Cerebellar nuclear complex (tissue), 1 donor: ENCODE measurements at places on chromosomes 4 and X.
A peak's percentile ranks its signal among the peaks of the same experiment; 100 is the strongest.

DNA sequence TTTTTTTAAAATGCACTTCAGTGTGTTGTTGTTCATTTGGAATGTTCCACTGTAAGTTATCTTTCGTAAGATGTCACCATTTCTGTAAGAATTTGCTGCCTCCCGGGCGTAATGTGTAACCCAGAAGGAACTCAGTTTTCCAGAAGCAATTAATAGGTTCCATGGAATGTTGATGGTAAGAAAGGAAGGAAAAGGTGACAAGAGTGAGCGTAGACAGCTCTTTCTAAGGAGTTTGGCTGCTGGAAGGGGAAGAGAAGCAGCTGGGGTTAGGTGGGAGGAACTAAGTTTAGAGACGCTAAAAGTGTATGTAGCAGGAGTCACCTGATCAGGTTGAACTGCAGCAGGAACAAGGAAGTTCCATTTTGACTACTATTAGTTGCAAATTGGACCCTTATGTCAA, 35.9 kb downstream of the PNMA5 start:
- DNase-seq = no peak

DNA sequence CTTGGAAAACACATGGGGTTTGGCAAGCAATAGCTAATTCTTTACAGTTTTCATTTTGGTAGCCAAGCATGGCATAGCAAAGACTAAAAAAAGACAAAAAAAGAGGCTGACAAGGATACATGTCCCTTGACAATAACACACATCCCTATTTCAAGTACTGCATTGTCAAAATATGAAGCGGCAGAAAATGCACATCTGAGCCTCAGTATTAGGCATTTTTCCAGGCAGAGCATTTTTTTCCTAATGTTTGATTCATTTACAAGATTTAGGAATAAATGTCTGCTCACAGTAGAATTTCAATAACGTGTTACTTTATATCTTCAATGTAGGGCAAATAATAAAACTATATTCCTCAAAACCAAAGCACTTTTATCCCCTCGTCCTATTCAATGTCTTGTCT, 216.3 kb upstream of the PCDH18 start:
- DNase-seq = no peak

GRCh38 chrX:39645178-39645895, 452.4 kb downstream of the BCOR start:
- DNase-seq = no peak

GRCh38 chrX:38664285-38664684, 102.9 kb downstream of the TSPAN7 start:
- DNase-seq = no peak

GRCh38 chr4:158836828-158837449, 68.1 kb downstream of the FNIP2 start:
- DNase-seq = no peak

DNA sequence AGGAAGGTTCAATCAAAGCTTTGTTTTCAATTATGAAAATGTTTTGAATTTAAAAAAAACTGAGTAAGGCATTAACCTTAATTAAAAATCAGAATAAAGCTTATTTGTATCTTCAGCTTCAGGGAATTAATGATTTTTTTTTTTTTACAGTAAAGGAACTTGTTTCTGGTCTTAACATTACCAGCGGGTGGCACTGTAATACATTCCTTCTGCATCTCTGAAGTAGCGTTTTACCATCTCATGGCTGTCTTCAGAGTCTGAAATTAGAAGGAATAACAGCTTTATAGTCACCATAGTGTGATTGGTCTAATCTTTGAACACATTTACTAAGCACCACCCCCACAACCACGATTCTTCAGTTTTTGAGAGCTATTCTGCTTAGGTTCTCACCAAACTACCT, 102.6 kb downstream of the IL1RAPL2 start:
- no peak for DNase-seq

GRCh38 chr4:24003926-24004325, 114.1 kb upstream of the PPARGC1A start:
- no peak for DNase-seq

- no peak for DNase-seq
These were observed 407.1 kb downstream of the IL15 start for GRCh38 chr4:142043509-142043908.

- DNase-seq = no peak
These were observed 190.4 kb upstream of the TLL1 start for GRCh38 chr4:165682611-165683010.

DNA sequence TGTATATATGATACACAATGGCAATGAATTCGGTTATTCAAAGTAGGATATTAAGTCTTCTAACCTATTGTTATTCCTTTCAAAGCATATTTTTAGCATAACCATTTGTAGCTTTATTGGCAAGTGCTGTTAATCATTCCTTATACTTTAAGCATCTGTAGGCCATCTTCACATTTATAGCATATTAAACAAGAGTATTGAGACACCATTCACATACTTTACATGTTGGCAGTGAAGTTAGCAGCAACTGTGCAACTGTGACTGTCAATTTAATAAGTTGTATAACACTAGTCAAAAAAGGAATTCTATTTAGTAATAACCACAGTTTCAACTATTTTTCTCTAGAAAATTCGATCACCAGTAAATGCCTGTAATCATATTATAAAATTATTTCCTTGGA, 107.3 kb upstream of the MYOZ2 start:
- no peak for DNase-seq

- DNase-seq = no peak
These were observed 8.0 kb downstream of the OFD1 start for GRCh38 chrX:13742397-13743176.

DNA sequence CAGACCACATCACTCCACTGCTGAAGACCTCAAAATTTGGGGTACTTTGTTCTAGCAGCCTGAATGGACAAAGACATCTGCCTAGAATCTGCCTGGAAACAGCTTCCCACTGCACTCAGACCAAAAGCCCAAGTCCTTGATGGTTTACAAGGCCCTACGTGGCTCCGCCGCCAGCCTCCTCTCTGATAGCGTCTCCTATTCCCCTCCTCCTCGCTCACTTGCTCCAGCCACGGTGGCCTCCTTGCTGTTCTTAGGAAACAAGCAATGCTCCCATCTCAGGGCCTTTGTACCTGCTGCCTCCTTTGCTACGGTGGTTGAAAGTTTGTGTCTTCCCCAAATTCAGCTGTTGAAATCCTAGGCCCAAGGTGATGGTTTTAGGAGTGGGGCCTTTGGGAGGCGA, 34.7 kb upstream of the SORCS2 start:
- DNase-seq = no peak

DNA sequence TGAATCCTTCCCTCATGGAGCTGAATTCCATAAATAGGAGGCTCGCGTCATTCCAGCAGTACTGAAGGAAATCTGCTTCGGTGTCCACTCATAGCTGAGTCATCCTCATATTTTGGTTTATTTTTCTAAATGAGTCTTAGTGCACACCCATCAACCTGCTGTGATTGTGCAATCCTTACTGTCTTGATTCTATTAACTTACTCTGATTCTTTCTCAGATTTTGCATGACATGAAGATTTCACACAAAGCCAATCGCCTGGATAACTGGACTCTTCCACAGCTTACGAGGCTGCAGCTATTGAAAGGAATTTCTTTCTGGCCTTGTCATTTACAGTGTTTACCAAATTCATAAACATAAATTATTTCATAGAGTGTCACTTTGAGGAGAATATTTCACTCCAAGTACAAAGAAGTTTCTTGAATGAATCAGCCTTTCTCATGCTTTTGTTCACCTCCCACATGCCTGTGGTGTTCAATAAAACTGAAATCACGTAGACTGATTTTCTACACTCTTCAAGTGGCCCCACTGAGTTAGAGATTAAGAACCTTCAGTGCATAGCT, 207.6 kb upstream of the SLITRK2 start:
- no peak for DNase-seq

GRCh38 chrX:47384502-47384901, 14.1 kb downstream of the ZNF157 start:
- DNase-seq = peak; percentile 11

DNA sequence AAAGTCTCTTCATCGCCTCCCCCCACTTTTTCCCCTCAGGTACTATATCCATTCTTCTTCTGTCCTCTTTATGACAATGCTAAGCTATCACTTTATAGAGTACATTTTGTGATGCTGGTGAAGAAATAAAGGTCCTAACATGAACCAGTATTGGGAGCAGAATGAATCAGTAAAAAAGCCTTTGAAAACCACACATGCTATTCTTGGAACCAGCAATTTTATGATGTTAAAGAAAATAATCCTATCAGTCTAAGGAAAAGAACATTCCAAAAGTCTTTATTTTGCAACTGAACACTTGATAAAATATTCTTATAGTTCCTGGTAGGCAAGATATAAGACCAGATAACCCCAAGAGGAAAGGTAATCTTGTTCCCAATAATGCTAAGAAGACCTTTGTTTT, 107.8 kb upstream of the MCF2 start:
- no peak for DNase-seq

DNA sequence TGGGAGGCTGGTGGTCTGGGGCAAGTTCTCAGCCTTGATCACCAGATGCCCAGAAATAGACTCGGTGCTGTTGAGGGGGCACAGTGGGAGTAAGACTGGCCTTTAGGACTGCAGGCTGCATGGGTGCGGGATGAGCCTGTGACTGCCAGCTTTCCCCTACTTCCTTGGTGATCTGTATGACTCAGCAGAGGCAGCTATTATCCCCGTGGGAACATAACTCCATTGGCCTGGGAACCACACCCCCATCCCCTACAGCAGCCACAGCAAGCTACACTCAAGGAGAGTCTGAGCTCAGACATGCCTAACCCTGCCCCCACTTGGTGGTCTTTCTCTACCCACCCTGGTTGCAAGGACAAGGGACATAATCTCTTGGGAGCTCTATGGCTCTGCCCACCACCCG, 20.6 kb downstream of the CLIC2 start:
- DNase-seq = no peak

DNA sequence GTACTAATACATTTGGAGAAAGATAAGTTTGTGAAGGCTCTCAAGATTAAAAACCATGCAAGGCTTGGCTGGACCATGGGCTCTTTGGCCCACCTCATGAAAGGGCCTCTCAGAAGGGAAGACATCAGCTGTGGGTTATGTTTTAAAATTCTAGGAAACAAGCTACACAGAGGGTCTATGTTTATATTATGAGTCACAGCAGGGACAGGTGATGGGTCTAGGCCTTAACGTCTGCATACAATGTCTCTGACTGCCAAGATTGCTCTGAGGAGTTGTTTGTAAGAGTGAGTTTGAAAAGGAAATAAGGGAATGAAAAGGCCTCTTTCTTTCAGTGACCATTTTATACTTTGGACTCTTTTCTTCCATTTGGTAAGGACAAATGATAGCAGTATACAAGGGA, 77.0 kb upstream of the ARMCX2 start:
- DNase-seq = no peak

GRCh38 chrX:40054793-40055192, 43.0 kb downstream of the BCOR start:
- no peak for DNase-seq

GRCh38 chr4:70589785-70590184, 2.3 kb upstream of the AMBN start:
- no peak for DNase-seq

DNA sequence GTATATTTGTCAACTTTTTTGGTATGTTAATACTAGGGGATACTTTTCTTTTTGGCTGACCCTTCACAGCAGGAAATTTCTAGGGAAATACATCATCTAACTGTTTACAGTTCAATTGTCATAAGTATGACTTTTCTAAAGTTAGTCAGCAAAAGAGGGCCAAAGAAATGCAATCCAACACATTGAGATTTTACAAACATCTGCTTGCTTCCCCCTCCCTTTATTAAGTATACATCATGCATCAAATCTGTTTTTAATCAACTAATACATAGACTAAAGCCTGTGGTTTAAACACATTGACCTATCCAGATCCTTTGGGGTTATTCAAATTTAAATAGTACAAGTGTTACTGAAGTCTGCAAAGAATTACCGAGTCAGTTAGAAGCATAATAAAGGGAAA, 93.9 kb downstream of the MID1 start:
- no peak for DNase-seq

GRCh38 chrX:72713130-72713529, 976 bp downstream of the PHKA1 start:
- no peak for DNase-seq

- no peak for DNase-seq
These were observed 38.9 kb downstream of the CLDN34 start for GRCh38 chrX:10006086-10006485.

GRCh38 chr4:84920617-84921016, 45.9 kb downstream of the WDFY3 start:
- no peak for DNase-seq

GRCh38 chr4:142567199-142567598, 278.9 kb downstream of the INPP4B start:
- no peak for DNase-seq

DNA sequence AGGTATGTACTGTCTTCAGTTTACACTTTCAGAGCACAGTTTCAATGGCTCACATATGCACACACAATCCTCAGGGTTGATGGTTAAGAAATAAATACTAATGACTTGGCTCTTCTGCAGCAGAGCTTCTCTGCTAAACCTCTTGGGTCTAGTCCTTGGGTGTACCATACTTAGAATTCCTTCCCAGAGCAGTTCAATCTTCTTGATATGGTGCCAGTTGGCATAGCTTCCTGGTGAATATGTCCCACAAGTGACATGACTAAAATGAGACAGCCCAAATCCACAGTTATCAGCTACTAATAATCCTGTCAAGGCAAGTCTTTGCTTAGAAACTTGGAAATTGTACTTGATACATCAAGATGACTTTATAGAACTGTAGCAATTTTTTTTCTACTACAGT, 654.4 kb downstream of the IQCM start:
- DNase-seq = no peak

GRCh38 chrX:79081895-79082512, 62.5 kb upstream of the GPR174 start:
- no peak for DNase-seq
